Ecto neural progenitor cell (in vitro differentiated cells): ENCODE measurements at places on chromosomes 1 and 21.

- no peak for DNase-seq
Observed at GRCh38 chr1:66978201-66978600, 53.4 kb downstream of the MIER1 start.

DNA sequence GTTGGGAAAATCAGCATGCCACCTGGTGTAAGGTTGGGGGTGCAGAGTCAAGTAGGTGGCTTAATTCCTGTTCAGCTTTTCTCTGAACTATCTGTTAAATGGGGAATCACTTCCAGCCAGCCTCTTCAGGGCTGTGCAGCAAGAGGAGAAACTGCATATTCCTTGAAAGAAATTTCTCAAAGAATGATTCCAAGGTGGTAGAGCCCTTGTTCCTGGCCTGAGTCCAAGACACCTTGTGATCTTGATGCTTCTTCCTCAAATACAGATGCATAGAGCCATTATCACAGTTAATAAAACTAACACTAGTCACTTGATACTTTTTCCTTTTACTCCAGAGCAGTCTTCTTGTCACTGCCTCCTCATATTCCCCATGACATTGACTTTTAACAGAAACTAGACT is 5.2 kb downstream of the TXLNA start:
- no peak for DNase-seq

DNA sequence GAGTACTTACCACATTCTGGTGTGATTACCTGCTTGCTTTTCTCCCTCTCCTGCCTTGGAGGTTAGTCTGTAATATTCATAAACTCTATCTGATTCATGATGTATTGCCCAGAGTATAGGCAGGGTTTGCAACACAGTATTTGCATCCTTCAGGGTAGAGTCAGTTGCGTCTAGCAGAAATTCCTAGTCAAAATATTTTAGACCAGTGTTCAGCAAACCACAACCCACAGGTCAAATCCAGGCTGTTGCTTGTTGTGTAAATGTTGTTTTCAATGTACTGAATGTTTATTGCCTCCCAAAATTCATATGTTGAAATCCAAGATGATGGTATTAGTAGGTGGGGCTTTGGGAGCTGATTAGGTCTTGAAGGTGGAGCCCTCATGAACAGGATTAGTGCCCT is 82.9 kb downstream of the NGF start:
- DNase-seq = no peak

GRCh38 chr1:77044133-77044849 is 174.9 kb downstream of the PIGK start:
- peak; percentile 27 for DNase-seq

- peak; percentile 73 for DNase-seq
Observed at GRCh38 chr1:219927956-219928790, at the start of gene SLC30A10. TSS of gene SLC30A10 (minus strand) at chr1:219928557. CDS start at chr1:219928440, 117 bp downstream.
